Omental fat pad (tissue), 4 donors: ENCODE measurements at places on chromosomes 13 and 19.

GRCh38 chr13:97574926-97575325 is 141.0 kb downstream of the RAP2A start:
- no peak for DNase-seq

- DNase-seq, result no peak
These were observed 1.7 kb downstream of the CTXN1 start for GRCh38 chr19:7924241-7924640.

DNA sequence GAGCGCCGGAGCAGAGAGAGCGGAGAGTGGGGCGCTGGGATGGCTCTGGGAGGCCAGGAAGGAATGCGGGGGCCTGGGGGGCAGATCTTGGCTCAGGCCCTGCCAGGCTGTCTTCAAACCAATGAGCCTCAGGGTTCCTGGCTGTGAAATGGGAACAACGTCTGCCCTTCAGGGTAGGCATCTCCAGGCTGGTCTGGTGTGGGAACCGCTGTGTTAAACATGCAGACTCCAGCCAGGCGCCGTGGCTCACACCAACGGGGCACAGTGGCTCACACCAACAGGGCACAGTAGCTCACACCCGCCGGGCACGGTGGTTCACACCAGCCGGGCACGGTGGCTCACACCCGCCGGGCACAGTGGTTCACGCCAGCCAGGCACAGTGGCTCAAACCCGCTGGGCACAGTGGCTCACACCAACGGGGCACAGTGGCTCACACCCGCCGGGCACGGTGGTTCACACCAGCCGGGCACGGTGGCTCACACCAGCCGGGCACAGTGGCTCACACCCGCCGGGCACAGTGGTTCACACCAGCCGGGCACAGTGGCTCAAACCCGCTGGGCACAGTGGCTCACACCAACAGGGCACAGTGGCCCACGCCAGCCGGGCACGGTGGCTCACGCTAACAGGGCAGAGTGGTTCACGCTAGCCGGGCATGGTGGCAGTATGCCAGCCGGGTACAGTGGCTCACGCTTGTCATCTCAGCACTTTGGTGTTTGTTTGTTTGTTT is 40.1 kb downstream of the EFNA2 start:
- no peak for DNase-seq

- no peak for DNase-seq
These were observed 45.5 kb upstream of the ZNF91 start for GRCh38 chr19:23440791-23441190.

DNA sequence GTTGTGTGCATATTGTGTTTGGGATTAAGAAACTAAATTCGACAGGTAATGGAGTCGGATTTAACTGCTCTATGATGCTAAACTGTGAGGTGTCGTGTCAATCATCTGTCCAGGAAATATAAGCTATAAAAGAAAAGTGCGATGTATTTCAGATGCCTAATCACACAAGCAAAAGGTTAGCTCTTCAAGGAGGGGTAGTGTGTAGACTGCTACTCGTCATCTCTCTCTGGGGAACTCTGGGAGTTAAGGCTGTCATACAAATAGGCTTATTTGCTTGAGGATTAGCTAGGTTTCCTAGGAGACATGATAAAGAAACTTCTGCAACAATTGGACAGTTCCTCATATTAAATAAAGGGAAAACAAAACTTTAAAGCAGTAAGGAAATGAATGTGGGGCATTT is 462.1 kb downstream of the OLFM4 start:
- no peak for DNase-seq

- no peak for DNase-seq
These were observed 133.2 kb downstream of the VWA8 start for GRCh38 chr13:41827507-41828213.

GRCh38 chr13:113065406-113066141 is 40.0 kb upstream of the F7 start:
- DNase-seq, result no peak

DNA sequence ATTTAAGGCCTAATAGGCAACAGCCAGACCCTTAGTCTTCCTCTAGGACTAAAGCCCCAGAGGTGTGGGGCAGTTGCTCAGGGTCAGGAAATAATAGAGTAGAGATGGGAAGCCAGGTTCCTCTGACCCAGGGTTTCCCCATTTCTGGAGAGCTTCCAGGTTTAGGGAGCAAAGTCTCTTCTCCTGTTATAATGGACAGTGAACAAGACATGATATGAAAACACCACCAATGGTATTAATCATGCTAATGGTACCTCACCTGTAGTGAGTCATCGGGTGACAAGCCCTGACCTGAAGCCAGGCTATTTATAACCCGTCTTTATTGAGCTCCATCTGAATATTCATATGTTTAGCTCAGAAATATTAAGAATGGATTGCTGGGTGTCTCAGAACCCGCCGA is 24.6 kb downstream of the BICRA start:
- DNase-seq, result no peak

DNA sequence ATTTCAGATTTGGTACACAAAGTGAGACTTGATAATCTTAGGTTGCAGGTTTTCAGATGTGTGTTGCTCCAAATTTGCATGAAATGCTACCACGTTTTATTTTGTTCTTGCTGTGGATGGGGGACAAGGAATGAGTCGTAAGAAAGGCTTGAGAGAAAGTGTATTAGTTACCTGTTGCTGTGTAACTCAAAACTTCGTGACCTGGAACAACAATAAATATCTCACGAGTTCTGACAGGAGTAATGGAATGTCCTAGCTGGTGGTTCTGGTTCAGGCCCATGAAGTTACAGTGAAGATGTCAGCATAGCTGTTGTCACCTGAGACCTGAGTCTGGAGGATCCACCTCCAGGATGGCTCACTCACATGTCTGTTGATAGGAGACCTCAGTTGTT is 1.2 kb downstream of the ZNF8 start:
- DNase-seq, result no peak

- no peak for DNase-seq
These were observed 186.9 kb upstream of the OBI1 start for GRCh38 chr13:78845656-78846365.

- DNase-seq, result no peak
These were observed 247.1 kb upstream of the SGCG start for GRCh38 chr13:22933571-22934181.

DNA sequence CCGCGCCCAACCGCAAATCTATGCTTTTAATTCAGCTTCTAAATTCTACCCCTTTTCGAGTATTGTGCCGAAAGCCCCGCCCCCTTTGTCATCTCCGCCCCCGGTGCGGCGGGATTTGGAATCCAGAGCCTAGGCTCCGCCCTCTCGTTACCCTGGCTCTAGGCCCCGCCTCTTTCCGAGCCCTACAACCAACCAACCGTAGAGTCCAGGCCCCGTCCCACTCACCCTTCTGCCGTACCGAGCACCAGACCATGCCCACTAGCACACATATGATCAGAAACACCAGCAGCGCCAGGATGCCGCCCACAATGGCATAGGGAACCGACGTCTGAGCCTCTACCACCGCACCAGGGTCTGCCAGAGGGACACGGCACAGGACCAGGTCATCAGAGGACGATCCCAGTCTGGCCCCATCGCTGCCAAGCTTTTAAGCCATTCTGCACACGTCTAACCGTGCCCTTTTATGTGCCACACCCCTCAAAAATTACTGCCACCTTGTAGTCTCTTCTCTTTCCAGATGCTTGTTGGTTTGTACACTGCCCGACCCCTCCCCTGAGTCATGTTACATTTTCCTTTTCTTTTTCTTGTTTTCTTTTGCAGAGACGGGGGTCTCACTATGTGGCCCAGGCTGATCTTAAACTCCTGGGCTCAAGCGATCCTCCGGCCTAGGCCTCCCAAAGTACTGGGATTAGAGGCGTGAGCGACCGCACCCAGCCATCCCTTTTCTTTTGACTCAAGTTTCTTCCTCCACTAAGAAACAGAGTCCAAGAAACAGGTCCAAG is 4.7 kb upstream of the ZNF428 start:
- DNase-seq, result no peak

DNA sequence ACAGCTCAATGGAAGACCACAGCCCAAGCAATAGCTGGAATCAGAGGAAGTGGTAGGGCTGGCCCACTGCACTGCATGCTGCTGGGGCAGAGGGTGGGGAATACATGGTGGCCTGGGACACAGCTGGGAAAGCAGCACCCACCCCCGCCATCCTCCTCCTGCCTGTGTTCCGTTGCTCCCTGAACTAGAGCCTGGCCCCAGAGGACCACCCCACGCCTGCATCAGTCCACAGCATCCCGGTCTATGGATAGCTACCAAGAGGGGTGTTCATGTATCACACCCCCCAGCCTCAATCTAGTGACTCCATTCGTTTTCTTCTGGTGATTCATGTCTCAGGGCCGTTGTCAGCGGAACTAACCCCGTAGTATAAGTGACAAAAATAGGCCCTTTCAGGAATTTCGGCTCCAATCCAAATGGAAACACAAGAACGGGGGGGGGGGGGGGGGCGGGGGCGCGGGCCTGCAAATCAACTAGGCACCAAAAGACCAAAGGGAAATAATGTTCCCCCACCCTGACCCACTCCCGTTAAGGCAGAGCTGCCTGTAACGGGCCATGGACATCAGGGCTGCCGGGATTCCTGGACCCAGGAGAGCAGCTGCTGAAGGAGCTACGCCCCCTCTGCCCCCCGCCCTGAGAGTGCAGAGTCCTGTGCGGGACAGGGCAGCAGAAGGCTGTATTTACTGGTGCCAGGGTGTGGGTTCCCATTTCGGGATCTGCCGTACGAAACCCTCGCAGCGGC is 18.9 kb upstream of the EPHX3 start:
- no peak for DNase-seq

GRCh38 chr19:14512406-14512961 is 5.7 kb downstream of the DNAJB1 start:
- no peak for DNase-seq

DNA sequence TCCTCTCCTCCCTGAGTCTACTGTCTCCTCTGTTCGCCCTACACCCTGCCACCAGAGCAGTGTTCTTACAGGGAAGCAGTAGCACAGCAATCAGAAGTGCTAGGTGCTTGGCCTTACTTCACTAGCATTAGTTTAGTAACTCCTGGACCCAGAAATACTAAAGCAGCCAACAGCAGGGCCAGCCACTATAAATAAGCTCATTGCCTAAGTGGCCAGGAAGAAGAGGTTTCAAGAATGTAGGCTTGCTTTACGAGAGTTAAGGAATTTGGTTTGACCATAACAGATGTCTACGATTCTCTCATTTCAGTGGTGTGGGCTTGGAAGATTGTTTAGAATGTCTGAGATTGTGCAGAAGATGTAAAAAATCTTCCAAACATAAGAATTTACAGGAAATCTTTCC is 103.3 kb downstream of the ZAR1L start:
- no peak for DNase-seq

DNA sequence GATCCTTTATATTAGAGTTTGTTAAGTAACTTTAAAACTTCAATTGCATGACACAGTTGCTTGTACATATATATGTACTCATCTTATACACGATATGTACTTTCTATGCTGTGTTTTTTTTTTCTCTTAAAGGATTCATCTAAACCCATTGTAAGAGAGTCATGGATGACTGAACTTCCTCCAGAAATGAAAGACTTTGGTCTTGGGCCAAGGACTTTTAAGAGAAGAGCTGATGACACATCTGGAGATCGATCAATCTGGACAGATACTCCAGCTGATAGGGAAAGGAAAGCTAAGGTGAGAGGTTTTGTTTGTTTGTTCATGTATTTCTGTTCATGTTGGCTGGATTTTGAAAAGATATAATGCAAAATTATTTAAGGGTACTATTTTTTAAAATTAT is 26.0 kb downstream of the GPALPP1 start:
- DNase-seq, result no peak

DNA sequence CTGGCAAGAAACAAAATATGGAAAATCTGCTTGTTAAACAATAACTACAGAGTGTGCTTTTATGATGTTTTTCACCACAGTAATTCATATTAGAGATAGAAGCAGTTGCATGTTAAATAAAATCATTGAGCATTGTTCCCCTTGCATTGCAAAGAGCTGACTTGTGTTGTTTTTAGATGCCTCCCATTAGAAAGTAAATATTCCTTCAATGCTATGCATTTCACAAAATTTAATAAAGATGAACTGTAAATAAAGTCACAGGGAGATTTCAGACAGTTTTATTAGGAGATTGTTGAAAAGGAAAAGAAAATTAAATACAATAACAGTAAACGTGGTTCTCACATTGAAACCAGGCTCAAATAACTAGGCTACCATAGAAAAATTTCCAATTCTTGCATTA is 429.3 kb downstream of the DACH1 start:
- DNase-seq, result no peak

DNA sequence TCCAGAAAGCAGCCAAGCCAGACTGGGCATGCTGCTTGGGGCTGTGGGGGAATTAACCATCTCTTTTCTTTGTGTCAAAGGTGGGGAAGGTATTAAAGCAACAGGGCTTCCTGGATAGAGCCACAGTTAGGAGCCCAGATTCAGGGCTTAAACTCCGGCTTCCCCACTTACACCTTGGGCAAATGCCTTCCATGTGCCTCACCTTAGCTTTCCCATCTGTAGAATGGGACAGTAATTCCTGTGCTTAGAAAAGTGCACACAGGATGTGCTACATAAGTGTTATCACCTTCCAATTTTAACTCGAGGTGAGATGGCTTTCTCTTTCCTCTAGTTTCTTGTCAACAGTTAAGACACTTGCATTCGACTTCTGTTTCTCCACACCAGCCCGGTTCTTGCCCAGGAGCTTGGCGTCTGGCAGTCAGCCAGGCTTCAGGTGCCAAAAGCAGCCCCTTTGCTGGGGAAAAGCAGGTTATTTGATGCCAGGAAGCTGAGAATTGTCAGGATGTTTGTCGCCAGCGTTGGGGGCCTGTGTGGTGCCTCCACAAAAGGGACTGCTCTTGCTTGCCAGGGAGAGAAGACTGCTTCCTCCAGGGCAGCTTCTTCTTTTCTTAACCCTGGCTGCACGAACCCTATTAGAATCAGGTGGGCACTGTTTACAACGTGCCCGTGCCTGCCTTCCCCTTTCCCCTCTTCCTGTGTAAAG is 79.2 kb downstream of the SIPA1L3 start:
- no peak for DNase-seq

GRCh38 chr13:71624653-71625600 is 242.1 kb downstream of the DACH1 start:
- no peak for DNase-seq

GRCh38 chr19:20423381-20424197 is 142.0 kb downstream of the ZNF737 start:
- peak; percentile 44 for DNase-seq
